ENCODE measurements at places on chromosomes 3 and 15.

DNA sequence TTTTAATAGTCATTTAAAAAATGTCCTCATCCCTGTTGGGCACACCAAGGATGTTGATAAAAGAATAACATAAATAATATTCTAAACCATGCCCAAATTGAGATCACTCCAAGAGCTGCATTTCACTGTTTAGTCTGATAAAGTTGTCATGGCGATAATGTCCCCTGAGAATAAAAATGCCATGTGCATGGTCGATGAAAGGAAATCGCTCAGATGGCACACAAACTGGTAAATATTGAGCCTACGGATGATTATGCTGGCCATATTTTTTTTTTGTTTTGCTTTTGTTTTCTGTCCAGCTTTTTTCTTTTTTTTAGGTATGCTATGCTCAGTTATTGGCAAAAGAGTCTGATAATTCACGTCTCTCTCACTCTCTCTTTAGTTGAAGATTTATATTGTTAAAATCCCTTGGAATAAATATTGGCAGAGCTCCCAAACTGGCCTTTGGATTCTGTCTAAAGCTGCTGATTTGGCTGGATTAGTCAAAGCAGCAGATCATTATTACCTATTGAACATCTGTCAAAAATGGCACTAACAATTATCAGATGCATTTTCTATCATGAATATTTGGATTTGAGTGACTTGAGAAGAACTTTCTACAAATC is 643.8 kb downstream of the SQOR start:
- no peaks in the 10 kb centered on the region for H3K36me3 ChIP-seq
- DNase-seq = no peak
- H3K4me1 ChIP-seq = no peaks in the 10 kb centered on the region

GRCh38 chr3:124611520-124611919 is 118.7 kb upstream of the UMPS start:
- H3K27me3 ChIP-seq = peaks cover 20% of the 10 kb centered on the region
- H3K4me3 ChIP-seq = no peak overlapping the region
- peaks cover 7% of the 10 kb centered on the region for H3K4me1 ChIP-seq
- H3K36me3 ChIP-seq = peaks cover 7% of the 10 kb centered on the region
- DNase-seq = no peak
- no peak overlapping the region for H3K27ac ChIP-seq

DNA sequence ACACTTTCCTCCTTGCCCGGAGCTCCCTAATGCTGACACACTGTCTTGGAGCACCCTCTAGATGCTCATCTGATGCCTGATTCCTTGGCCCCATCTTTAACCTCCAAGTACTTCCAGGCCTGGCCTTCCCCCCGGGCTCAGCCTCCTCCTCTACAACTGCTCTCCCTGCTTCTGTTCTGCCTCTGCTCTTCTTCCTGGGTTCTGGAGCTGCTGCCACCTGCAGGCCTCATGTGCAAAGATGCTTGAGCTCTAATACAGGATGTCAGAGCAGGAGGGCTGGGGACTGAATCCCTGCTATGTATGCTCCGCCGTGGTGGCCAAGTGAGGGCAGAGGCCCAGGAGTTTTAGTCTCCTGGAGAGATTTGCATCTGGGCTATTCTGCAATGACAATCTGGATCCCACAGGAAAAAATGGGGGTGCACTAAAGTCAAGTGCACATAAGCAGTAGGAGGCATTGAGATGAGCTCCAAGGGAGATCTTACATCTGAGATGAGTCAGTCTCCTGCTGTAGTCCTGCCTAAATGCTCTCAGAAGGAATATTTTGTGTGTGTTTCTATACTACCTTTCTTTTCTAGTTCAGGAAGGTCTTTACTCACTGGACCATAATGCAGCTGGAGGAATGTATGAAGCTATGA is 296.3 kb downstream of the UACA start:
- DNase-seq = no peak
- peaks cover 16% of the 10 kb centered on the region for H3K4me1 ChIP-seq
- H3K4me3 ChIP-seq = no peak overlapping the region
- no peak overlapping the region for H3K27ac ChIP-seq
- H3K27me3 ChIP-seq = peaks cover 32% of the 10 kb centered on the region

GRCh38 chr15:62788224-62788623 is 254.3 kb upstream of the TPM1 start:
- H3K27ac ChIP-seq = no peak overlapping the region
- H3K36me3 ChIP-seq = peaks cover 3% of the 10 kb centered on the region
- no peak for DNase-seq
- H3K4me3 ChIP-seq = no peak overlapping the region
- peaks cover 42% of the 10 kb centered on the region for H3K27me3 ChIP-seq

DNA sequence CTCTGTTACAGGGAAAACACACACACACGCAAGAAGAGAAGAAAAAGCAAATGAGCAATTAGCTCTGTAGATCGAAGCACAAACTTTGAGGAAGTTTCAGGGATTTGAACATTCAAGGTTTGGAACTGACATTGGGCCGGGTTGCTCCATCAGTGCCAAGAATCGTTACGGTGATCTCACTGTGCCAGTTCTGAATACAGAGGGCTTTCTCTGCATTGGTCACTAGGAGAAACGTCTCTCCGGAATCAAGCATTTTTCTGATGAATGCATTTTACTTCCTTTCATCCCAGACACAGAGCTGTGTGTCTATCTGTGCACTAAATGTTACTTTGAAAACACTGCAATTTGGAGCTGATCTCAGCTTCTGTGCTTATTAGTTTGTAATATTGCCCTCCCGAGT is 11.2 kb downstream of the HRH1 start:
- peaks cover 77% of the 10 kb centered on the region for H3K27me3 ChIP-seq
- H3K4me3 ChIP-seq = no peak overlapping the region
- H3K4me1 ChIP-seq = peaks cover 7% of the 10 kb centered on the region
- H3K36me3 ChIP-seq = peaks cover 6% of the 10 kb centered on the region
- DNase-seq = no peak
- H3K27ac ChIP-seq = no peak overlapping the region

- no peaks in the 10 kb centered on the region for H3K27me3 ChIP-seq
- no peak overlapping the region for H3K4me3 ChIP-seq
- H3K4me1 ChIP-seq = peaks cover 11% of the 10 kb centered on the region
Observed at GRCh38 chr3:71186801-71187200, 396.7 kb downstream of the FOXP1 start.

DNA sequence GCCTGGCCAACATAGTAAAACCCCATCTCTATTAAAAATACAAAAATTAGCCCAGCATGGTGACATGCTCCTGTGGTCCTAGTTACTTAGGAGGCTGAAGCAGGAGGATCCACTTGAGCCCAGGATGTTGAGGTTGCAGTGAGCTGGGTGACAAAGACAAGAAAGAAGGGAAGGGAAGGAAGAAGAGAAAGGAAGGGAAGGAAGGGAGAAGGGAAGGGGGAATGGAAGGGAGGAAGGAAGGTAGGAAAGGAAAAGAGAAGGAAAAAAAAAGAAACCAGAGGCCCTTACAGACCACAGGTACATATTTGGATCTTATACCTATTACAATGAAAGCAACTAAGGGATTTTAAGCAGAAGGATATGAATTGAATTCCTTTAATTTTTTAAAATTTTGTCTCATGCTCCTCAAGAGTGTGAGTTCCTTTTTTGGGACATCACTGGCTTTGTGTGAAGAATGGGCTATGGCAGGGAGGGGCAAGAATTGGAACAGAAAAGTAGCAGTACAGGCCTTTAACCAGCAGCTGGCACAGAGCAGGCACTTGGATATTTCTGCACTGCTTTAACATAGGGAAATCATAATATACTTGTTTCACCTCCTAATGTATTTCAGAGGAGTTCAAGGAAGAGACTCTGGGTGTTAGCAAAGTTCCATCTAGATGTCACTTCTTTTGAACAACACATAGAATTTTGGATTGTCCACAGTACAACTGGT is 7.9 kb downstream of the RAB27A start:
- H3K27me3 ChIP-seq = no peaks in the 10 kb centered on the region
- H3K4me1 ChIP-seq = peaks cover 81% of the 10 kb centered on the region
- peaks cover 4% of the 10 kb centered on the region for H3K36me3 ChIP-seq
- peak overlapping the region; percentile 68 for H3K4me3 ChIP-seq

- H3K27me3 ChIP-seq = no peaks in the 10 kb centered on the region
- no peak overlapping the region for H3K4me3 ChIP-seq
- H3K27ac ChIP-seq = no peak overlapping the region
- peaks cover 15% of the 10 kb centered on the region for H3K4me1 ChIP-seq
- no peak for DNase-seq
Observed at GRCh38 chr3:158839966-158840365, 38.1 kb downstream of the MFSD1 start.

- H3K36me3 ChIP-seq = no peaks in the 10 kb centered on the region
- no peak for DNase-seq
- no peak overlapping the region for H3K27ac ChIP-seq
- no peaks in the 10 kb centered on the region for H3K4me1 ChIP-seq
- H3K4me3 ChIP-seq = no peak overlapping the region
- no peaks in the 10 kb centered on the region for H3K27me3 ChIP-seq
Observed at GRCh38 chr3:117128872-117129271, 419.3 kb downstream of the TUSC7 start.

GRCh38 chr15:41561104-41561776 is 2.2 kb downstream of the TYRO3 start:
- H3K4me1 ChIP-seq = peaks cover 19% of the 10 kb centered on the region
- H3K4me3 ChIP-seq = no peak overlapping the region
- no peak overlapping the region for H3K27ac ChIP-seq
- no peak for DNase-seq

DNA sequence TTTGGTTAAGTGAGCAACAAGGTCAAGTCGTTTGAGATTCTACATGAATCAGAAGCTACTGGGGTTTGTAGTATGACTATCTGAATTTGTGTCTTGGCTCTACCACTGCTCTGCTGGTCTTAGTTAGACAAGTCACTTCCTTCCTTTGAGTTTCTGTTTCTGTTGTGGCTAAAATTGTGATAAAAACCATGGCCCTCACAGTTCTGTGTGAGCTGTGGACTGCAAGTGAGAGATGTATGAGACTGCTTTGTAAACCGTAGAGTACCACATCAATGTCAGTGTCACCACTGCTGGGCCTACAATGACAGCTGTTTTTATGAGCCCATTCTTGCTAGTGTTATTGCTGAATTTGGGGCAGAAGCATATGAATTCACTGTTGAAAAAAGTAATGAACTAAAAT is 32.7 kb downstream of the RARB start:
- peaks cover 3% of the 10 kb centered on the region for H3K27me3 ChIP-seq
- peaks cover 2% of the 10 kb centered on the region for H3K36me3 ChIP-seq
- H3K4me3 ChIP-seq = no peak overlapping the region
- H3K4me1 ChIP-seq = no peaks in the 10 kb centered on the region
